Activated naive CD4-positive, alpha-beta T cell treated with anti-CD3 and anti-CD28 coated beads, Interleukin-2, amount 10 ng/mL, durations not matched to agents 5 hours and 36 hours (primary cell): ENCODE measurements at places on chromosomes 1 and 21. TPM values are rescaled to one million over a fixed set of nuclear protein-coding genes. Genes with fewer than 3 reads are reported as not detected.

LCA5L gene
- not detected for total RNA-seq

CLCNKB gene
- not detected for total RNA-seq

IARS2 gene
- total RNA-seq, result 52.5 TPM

EPHB2 gene
- total RNA-seq, result not detected

OLIG2 gene
- total RNA-seq, result not detected

RIIAD1 gene
- not detected for total RNA-seq

CFAP107 gene
- total RNA-seq, result not detected

KRTAP6-1 gene
- total RNA-seq, result not detected

CNR2 gene
- 0.28 TPM for total RNA-seq

UBL4B gene
- not detected for total RNA-seq

UTS2 gene
- total RNA-seq, result not detected

PEAR1 gene
- 0.28 TPM for total RNA-seq

GBP6 gene
- 0.40 TPM for total RNA-seq

C1orf159 gene
- total RNA-seq, result 22.9 TPM
